Aorta (tissue), 5 donors: ENCODE measurements at places on chromosomes 5 and 9.

DNA sequence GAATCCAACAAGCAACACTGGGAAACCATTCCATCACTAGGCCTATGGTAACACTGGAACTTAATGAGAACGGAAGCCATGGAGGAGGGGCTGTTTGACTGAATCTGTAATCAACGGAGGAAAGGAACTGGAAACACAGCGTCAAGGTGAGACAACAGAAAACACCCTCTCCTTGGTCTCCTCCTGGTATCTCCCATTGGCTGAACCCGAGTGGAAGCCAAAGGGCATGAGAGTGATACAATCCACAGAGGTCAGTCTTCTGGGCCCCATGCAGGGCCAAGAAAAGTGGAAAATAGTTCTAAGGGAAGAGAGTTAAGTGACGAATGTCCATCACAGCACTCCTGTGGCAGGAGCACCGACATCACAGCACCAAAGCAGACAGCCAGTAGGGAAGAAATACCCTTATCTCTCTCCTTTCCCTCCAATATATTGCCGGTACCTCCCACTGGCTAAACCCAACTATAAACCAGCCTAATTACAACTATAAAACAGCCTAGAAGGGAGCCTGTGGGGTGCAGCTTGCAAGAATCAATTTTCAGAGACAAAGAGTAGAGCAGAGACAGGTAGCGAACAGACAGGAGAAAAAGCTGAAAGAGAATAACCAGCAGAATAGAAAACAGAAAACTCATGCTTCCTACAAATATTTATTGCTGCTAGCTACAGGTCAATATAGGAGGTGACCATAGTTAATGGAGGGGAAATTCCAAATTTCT lies 107.4 kb upstream of the IFNE start:
- DNase-seq: no peak

DNA sequence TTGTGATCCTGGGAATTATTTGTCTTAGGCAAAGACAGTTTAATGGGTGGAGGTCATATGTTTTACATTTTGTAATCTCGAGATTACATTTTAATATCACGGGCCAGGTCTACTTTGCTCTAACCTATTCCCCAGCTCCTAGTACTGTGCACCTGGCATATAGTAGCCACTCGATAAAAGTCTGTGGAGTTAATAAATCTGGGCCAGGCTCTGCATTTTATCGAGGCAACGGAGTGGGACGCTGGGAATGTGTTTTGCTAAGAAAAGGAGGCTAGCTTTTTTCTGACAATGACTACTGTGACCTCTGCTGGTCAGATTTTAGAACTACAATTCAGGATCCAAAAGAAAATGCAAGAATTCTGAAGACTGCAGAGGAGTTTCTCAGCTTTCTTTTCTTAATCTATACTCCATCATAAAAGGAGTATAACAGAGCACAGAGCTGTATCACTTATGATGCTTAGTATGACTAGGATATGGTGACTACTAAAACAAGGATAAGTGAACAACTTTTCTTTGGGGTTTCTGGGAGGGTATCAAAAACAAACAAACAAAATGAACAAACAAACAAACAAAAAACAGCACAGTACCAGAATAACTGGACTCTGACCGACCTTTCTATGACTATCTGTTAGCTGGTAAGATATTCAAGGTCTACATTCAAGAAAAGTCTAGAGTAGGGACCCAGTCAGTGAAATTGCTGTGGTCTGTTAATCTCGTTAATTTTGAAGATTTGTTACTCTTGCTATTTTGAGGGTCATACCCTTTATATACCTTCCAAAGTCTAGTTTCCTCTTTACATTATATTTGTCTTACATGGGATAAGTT lies 46.1 kb upstream of the CER1 start:
- DNase-seq: no peak

GRCh38 chr9:36008774-36009300 lies 27.9 kb upstream of the RECK start:
- peak; percentile 70 for DNase-seq

- no peak for DNase-seq
Measured at GRCh38 chr5:73312872-73313510, 135.6 kb downstream of the FOXD1 start.

GRCh38 chr9:83403527-83404238 lies 134.5 kb downstream of the FRMD3 start:
- DNase-seq: no peak

DNA sequence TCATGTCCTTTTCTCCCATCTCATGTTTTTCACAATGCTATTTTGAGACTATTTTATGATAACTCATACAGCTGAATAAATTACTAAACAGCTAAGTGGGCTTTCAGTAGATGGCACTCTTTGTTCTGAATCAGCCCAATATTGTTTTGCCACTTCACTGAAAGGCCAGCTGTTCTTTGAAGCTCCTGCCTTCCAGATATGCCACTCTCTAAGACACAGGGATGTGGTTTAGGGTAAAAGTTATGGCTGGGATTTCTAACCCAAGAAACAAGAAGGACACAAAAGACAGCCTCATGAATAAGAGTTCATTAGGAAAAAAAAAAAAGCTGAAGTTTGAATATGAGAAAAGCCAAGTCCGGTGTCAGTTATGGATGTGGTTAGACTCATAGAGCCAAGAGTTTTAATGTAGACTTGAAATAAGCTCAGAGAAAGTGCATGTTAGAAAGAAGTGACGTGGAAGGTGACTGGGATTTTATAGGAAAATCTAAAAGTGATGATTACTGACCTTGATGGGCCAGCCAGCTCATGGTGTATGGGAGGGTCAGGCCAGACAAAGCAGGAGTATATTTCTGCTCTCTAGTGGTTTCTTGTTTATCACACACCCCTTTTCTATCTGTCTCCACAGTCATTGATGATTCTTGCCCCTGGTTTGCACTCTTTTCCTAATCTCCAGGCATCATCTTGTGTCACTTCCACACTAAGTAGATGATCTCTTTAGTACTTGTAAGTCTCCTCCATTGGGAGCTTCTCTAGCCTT lies 488.5 kb downstream of the NR2F1-AS1 start:
- DNase-seq: no peak

DNA sequence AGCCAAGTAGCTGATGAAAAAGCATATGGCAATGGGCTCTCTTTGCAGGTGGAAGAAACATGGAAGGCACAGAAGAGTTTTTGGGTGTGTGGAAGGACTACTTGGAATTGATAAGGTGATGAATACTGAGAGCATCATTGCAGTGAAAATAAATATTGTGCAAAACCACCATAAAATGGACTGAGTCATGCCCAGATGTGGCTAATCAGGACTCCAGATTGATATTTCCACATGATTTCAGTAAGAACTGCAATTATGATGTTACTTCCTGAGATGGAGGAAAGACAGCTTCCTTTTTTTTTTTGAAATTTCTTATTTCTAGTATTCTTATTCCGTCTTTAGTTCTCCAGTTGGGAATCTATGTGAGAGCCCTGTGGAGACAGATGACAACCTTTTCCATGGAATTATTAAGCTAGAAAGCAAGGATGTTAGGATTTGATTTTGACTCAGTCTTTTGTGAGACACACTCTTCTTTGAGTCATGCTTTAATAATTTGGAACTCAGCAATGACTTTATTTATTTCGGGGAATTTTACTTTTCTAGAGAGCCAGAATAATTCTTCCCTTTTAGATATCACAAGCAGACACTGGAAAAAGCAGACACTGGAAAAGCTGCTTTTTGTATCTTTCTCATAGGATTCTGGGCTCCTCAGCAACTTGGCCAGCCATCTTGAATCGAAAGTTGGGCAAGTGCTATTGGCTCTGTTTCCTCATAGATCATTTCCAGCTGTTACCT lies 94.2 kb upstream of the VCAN start:
- DNase-seq: no peak

GRCh38 chr5:89302102-89302891 lies 419.3 kb upstream of the MEF2C start:
- DNase-seq: no peak

DNA sequence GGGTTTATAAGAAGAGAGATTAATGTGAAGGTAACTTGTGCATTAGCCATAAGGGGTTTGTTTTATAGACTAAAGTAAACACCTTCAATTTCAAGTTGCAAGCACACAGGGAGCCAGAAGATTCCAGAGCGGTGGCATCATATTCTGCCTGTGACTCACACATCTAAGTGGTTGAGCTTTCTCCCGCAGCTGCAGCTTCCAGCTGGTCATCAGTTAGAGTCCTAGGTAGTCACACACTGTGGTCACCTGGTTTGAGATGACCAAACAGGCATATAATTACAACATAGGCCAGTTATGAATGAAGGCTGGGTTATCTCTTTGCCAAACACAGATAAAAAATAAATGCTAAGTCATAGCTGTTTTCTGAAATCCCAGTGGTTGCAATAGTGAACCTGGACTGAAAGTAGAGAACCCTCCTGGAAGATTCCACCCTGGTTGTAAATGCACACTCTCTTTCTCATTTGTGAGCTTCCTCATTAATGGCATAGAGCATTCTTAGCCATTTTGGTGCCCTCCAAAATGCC lies 171.3 kb downstream of the GDNF start:
- peak; percentile 66 for DNase-seq

GRCh38 chr9:109935406-109936087 lies 155.5 kb downstream of the PALM2AKAP2 start:
- no peak for DNase-seq

DNA sequence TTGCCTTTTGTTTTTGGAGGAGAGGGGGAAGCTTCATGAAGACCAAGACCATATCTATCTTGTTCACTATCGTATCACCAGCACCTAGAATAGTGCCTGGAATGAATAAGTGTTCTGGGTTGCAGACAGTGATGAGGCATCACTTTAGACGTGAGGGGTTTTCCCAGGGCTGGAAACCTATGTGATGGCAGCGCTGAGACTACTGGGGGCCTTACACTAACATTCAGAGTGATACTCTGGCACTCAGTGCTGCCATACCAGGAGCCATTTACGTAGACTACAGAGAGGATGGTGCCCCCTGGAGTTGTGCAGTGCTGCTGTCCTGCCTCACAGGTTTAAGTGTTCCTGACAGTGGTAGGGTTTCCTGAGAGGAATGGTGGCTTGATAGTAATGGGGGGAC lies 6.9 kb downstream of the CCL19 start:
- no peak for DNase-seq

DNA sequence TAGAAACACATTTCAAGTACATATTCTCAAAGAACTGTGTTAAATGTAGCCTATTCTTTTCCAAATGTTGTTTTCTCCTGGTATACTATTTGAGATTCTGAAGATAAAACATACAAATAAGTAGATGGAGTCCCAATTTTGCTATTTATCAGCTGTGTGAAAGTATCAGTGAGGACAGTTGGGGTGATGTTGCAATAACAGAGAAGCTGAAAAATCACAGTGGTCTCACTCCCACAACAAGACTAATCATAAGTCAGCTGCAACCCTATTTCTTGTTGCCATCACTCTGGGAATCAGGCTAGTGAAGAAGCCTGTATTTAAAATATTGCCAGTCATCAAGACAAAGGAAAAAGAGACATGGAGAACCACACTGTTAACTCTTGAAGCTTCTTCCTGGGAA lies 25.9 kb upstream of the LURAP1L start:
- no peak for DNase-seq

DNA sequence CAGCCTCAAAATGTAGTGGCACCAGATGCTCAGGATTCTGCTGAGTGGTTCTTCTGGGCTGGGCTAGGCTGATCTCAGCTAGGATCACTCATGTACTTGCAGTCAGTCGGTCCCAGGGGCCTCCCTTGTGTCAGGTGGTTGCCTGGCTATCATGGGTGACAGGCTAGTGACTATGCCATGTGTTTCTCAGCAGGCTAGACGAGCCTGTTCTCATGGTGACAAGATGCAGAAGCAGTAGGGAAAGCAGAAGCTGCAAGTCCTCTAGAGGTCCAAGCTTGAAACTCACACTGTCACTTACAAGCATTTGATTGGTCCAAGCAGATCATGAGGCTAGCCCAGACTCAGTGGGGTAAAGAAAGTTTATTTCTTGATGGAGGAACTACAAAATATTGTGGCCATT lies 15.2 kb upstream of the KCNMB1 start:
- DNase-seq: peak; percentile 73

- peak; percentile 84 for DNase-seq
Measured at GRCh38 chr5:178839319-178839704, 20.4 kb upstream of the ZNF354B start.

- DNase-seq: no peak
Measured at GRCh38 chr9:68933434-68934328, 80.2 kb downstream of the PRKACG start.

GRCh38 chr5:62287237-62287636 lies 18.8 kb upstream of the KIF2A start:
- DNase-seq: no peak

DNA sequence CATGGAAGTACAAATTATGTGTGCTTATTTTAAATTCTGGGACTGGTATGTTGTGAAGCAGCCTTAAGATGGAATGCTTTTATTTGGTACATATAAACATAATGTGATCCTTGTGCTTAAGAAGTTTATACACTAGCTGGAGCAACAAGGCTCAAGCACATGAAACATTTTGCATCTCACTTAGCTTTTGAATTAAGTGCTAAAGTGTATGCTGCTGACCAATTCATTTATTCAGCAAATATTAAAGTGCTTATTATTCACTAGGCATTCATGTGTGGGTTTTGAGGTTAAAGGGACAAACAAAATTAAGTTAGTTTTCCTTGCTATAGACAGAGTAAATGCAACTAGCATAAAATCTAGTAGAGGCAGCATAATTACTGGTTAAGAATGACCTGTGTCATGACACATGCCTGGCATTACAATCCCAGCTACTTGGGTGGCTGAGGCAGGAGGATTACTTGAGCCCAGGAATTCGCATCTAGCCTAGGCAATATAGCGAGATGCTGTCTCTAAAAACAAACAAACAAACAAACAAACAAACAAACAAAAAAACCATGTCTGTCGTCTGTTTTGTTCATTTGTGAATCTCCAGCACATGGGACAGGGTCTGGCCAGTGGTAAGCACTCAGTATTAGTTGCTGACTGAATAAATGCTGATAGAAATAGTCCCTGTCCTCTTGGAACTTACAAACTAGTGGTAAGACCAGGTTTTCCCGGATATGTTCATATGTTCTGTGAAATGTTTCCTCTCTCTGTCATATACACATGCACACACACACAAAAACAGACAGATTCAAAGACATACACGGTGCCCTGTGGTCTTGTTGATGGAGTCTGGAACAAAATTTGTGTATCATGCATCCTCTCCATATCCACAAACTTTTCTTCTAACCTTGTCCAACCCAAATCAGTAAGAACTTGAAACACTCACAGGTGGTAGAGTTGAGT lies 41.9 kb upstream of the TNFAIP8 start:
- no peak for DNase-seq
